ENCODE measurements at places on chromosomes 4 and X.
A peak's percentile ranks its signal among the peaks of the same experiment; 100 is the strongest.

DNA sequence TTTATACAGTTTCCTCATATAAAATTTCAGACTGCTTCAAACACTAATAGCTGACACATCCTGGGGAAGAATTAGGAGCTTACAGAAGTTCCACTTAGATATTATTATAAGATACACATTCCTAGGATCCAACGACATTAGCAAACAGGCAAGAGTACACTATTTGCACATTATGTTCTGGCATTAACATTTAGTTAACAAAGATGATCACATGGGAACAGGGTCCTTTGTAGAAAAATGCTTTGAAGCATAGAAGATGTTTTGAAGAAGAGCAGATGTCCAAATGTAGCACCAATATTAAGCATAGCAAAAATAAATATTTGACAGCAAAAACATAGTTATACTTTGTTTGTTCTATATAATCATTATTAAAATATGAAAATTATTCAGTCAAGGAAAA is 52.1 kb downstream of the BTC start:
- DNase-seq = no peak

- DNase-seq = no peak
Observed at GRCh38 chrX:45807572-45808425, 607.1 kb upstream of the DIPK2B start.

DNA sequence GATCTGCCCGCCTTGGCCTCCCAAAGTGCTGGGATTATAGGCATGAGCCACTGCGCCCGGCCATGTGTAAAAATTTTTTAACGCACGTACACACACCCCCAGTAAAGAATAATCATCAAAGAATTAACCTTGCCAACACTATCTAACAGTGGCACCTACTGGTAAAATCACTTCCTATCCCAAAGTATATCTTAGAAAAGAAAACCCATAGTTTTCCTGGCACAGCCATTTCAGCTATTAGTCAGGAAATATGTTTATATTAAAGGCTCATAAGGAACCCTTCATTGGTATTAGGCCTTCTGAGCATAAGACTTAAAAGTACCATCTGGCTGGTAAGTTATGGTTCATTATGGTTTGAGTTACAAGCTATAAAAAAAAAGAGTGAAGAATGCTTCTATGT is 14.1 kb downstream of the S100G start:
- DNase-seq = no peak

DNA sequence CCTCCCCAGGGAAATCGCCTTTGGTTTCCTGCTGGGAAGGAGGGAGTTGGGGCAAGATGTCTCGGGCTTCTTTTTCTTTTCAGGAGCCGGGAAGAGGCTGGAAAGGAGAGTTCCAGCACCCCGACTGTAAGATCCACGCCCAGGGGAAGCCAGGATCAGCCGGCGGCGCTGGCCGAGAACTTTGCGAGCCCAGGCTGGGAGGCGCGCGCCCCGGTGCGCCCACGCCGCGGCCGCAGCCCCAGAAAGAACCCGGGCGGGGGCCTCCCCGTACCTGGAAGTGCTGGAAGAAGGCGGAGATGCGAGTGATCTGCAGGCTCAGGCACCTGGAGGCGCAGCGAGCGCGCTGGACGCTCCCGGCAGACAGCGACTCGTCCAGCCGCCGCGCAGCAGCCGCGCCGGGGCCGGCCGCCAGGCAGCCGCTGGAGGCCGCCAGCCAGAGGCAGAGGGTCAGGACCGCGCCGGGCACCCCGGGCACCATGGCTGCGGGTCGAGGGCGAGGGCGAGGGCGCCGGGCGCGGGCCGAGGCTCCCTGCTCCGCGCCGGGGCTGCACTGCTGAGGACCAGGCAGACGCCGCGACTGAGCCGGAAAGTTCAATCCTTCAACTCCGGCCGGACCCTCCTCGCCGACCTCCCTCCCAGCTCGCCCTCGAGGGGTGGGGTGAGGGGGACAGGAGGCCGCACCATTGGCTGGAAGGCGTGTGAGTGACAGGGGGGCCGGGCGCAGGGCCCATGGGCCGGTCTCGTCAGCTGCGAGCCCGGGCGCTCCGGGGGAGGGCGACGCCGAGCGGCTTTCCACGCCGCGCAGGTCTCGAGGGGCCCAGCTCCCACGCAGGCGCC is at the start of gene ANOS1:
Gene ANOS1 (minus strand): TSS at position 579 of the 837 bp plus-strand sequence. CDS start 101 bp downstream, at position 478.
- no peak for DNase-seq

- no peak for DNase-seq
Observed at GRCh38 chrX:68084765-68085164, 348.5 kb downstream of the OPHN1 start.

- DNase-seq = no peak
Observed at GRCh38 chr4:8157944-8158709, 486 bp downstream of the ABLIM2 start.

- no peak for DNase-seq
Observed at GRCh38 chr4:1711571-1712215, 426 bp downstream of the SLBP start.

- peak; percentile 19 for DNase-seq
Observed at GRCh38 chr4:38529189-38530115, 134.5 kb upstream of the KLF3 start.

DNA sequence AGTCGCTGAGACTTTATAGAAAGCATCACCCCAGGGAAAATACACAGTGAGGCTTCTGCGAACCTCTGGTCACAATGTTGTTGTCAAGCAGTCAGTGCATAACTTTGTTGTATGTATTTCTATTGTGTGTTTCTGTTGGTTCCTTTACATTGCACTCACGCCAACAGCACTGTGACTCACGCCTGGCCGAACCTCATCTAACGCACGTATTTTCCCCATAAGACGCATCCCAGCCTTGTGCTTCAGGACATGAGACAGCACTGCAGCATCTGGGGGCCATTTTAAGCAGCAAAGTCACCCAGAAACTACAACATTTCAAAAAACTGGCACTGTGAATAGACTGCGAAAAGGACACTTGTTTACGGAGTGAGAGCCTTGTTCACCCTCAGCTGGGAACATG is 30.6 kb downstream of the TBL1X start:
- no peak for DNase-seq

GRCh38 chr4:5452156-5452555 is 256.2 kb downstream of the EVC2 start:
- DNase-seq = no peak

DNA sequence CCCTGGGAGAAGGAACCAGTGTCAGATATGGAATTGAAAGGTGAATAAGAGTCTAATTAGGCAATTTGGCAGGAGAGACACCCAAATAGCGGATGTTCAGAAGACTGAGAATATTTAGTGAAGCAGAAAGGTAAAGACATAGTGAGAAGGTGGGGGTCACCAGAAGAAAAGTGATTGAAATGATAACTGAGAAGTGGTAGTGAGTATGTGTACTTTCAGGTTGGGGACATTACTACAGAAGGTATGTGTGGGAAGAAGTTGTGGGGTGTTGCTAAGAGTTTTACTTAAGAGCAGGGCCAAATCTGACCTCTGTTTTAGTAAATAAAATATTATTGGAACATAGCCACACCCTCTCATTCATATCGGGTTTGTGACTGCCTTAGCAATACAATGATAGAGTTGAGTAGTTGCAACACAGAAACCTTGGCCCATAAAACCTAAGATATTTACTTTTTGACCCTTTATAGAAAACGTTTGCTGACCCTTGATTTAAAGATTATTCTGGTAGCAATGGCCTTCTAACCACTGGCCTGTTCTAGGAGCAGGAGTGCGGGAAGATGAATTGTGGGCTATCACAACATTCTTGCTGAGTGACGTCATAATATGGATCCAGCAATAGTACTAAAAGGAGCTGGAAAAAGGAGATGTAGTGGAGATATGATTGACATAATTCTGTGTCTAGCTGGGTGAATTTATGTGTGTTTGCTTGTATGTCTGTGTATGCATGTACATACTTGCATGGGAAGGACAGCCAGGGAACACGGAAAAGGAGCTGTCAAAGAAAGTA is 115.3 kb downstream of the HS3ST1 start:
- no peak for DNase-seq

DNA sequence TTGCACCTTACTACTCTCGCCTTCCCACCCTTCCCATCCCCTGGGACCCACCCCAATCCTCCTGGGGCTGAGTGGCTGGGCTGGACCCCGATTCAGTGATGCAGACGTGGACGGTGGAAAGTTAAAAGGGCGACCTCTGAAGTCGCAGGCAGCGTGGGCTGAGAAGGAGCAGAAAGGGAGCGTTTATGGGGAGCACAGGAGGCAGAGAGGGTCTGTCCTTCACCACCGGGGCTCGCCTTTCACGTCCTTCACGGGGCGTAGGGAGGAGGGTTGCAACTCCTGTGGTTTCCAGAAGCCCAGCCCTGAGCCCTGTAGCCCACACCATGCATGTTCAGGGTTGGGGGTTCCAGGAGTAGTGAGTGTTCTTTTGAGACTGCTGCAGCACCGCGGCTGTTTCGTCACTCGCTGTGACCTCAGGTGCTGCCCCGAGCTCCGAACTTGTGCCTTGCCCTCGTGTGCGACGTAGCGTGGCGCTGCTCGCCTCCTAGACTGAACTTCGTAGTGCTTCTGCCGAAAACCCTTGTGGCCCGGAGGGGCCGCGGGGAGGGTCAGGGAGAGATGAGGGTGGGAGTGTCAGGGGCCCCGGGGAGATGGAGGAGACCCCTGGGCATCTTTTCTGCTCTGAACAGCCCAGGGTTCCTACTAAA is 1.6 kb downstream of the NHS start:
- DNase-seq = no peak

DNA sequence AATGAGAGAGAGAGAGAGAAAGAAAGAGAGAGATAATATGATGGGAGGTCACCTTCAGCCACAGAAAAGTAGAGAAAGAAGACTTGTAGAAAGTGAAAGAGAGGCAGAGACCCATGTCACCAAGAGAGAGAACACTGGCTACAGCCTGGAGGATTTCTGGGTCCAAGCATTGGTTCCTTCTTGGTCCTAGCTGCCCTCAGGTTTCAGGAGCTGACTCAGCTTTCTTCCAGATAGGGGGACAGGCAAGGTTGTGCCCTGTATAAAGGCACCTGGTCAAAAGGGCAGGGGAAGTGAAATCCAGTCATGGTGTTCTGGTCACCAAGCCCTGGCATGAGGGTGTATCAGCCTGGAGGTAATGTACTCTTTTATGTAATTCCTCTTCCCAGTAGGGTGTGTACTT is 47.5 kb upstream of the XK start:
- no peak for DNase-seq

- DNase-seq = no peak
Observed at GRCh38 chrX:45783002-45783401, 582.3 kb upstream of the DIPK2B start.

GRCh38 chr4:166499820-166500219 is 626.8 kb downstream of the TLL1 start:
- DNase-seq = no peak
